ENCODE measurements at places on chromosomes 6 and 20. TPM values are rescaled to one million over a fixed set of nuclear protein-coding genes. Genes with fewer than 3 reads are reported as not detected.
A peak's percentile ranks its signal among the peaks of the same experiment; 100 is the strongest.

DNA sequence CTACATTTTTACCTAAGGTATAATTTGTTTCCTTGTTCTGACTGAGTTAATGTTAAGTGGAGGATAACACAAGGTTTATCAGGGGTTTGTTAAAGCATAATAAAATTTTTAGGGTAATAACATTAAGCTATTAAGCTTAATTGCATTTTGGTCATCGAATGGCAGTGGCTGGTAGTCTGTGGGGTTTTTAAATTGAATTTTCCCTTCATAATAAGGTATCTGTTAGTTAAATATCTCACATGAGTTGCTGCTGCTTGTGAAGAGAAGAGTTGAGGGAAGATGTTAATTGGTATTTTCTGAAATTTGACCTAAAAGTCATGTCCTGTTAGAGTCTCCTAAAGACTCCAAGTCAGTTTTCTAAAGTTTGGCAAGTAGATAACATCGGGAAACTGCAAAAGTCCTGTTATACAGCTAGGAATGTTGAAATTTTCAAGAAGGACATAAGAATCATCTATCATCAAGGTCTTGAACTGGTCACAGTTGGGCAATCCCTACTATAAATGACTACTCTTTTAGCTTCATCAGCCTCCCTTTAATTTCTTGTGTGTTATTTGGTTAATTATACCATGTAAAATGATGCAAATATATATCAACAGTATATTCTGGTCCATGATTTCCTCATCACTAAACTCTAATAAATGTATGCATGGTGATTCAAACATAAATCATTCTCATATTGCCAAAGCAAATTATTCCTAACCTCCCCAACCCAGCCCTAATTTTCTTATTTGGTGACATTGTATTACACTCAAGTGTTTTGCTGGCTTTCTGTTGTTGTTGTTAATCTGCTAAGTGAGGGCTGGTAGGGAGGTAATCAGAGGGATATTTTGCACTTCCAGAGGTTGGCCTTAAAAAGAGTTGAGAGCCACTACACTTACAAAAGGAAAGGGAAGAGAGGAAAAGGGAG is 64.0 kb downstream of the MAP3K5 start:
- DNase-seq: no peak
- no peaks in the 10 kb centered on the region for H3K36me3 ChIP-seq
- H3K27me3 ChIP-seq: no peaks in the 10 kb centered on the region
- H3K4me1 ChIP-seq: peaks cover 26% of the 10 kb centered on the region
- no peak overlapping the region for H3K4me3 ChIP-seq

- H3K27ac ChIP-seq: no peak overlapping the region
- no peaks in the 10 kb centered on the region for H3K27me3 ChIP-seq
- DNase-seq: no peak
Observed at GRCh38 chr6:115415378-115415777, 645.3 kb downstream of the FRK start.

DNA sequence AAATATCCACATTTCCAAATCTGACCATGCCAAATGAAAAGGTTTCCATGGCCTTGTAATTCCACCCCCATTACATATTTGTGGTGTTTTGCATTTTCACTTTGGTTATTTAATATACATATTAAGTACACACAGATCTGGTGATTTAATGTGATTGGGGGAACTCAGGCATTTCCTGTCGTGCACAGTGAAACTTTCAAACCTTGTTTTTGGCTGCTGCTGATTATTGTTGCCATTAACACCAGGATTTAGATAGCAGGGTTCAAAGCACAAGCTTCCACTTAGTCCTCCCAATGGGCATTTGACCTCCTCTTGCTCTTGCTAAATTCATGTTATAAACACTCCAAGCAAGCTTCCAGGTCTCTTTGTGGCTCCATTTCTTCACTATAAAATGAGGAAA is 166.5 kb downstream of the SOBP start:
- no peaks in the 10 kb centered on the region for H3K27me3 ChIP-seq
- no peak overlapping the region for H3K4me3 ChIP-seq
- H3K36me3 ChIP-seq: no peaks in the 10 kb centered on the region

GRCh38 chr6:1797801-1798200 is 188.1 kb downstream of the FOXC1 start:
- no peak for DNase-seq
- no peak overlapping the region for H3K4me3 ChIP-seq
- H3K27me3 ChIP-seq: no peaks in the 10 kb centered on the region

- no peaks in the 10 kb centered on the region for H3K27me3 ChIP-seq
- DNase-seq: no peak
- H3K4me3 ChIP-seq: no peak overlapping the region
- H3K36me3 ChIP-seq: no peaks in the 10 kb centered on the region
- no peaks in the 10 kb centered on the region for H3K4me1 ChIP-seq
Observed at GRCh38 chr20:53795170-53795569, 201.5 kb upstream of the ZNF217 start.

GRCh38 chr6:69865126-69865525 is 1.2 kb upstream of the COL19A1 start:
- no peak overlapping the region for H3K27ac ChIP-seq

- no peak for DNase-seq
- H3K4me3 ChIP-seq: no peak overlapping the region
- H3K4me1 ChIP-seq: no peaks in the 10 kb centered on the region
- H3K27me3 ChIP-seq: no peaks in the 10 kb centered on the region
Observed at GRCh38 chr20:61436283-61436666, 184.2 kb downstream of the CDH4 start.

DNA sequence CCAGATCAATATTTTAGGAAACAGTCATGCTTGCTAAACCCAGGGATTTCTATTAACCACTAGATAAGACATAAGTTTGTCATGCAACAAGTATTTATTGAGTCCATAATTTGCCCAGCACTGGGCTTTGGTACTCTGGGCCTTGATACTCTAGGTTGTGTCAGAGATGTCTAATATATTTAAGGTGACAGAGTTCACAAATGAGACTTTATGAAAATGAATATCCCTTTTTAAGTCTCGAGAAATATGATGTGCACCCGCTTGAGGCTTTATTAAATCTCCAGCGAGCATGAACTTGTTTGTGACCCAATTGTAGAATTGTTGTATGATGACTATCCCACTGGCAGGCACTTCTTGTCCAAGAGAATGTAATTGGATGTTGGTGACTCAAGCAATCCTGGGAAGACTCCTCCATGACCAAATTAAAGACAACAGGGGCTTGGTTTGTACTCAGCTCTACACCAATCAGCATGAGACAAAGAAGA is 109.2 kb downstream of the ESR1 start:
- H3K4me3 ChIP-seq: no peak overlapping the region
- no peak overlapping the region for H3K27ac ChIP-seq
- H3K4me1 ChIP-seq: no peaks in the 10 kb centered on the region
- no peak for DNase-seq

DNA sequence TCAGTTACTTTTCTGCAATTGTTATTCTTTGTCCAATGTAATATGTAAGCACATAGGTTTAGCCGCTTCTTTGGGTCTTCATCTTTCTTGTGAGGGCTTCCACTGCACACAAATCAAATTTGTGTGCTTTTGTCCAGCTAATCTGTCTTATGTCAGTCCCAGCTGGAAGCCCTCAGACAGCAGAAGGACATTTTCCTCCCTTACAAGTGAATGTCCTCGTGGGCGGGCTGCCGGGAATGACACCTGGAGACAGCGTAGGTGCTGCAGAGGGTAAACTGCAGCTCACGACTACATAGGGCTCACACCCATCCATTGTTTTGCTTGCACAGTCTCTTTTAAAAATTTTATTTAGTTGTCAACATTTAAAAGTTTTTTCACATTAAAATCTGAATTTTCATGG is 24.6 kb upstream of the PPP1R14C start:
- H3K27ac ChIP-seq: no peak overlapping the region
- no peaks in the 10 kb centered on the region for H3K36me3 ChIP-seq
- H3K4me1 ChIP-seq: no peaks in the 10 kb centered on the region
- DNase-seq: no peak
- no peaks in the 10 kb centered on the region for H3K27me3 ChIP-seq

GRCh38 chr20:25032065-25032477 is 25.9 kb downstream of the ACSS1 start:
- H3K27ac ChIP-seq: no peak overlapping the region
- peaks cover 9% of the 10 kb centered on the region for H3K36me3 ChIP-seq
- DNase-seq: no peak
- H3K27me3 ChIP-seq: no peaks in the 10 kb centered on the region

DNA sequence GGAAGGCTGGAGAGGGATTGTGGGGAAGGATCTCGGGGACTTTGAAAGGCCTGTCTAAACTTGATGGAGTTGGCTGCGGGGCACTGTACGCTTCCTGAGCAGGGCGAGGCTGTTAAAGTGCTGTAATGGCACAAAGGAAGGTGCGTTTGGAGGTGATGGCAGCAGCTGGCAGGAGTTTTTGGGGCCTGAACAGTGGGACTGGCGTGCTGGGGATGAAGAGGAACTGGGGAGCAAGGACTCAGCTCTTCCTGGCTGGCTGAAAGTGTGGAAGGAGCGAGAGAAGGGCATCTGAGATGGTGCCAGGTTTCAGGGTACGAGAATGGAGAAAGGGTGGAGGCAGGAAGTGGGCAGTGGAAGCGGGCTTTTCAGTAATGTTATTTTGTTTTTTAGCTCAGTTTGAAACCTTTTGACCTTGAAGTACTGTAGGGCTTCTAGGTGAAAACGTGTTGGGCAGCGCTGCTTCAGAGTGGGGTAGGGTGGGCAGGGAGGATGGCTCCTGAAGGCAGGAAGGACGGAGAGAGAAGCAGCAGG is 8.0 kb downstream of the TMEM181 start:
- H3K27ac ChIP-seq: peak overlapping the region; percentile 50
- H3K36me3 ChIP-seq: peaks cover 12% of the 10 kb centered on the region
- H3K4me3 ChIP-seq: no peak overlapping the region
- peaks cover 79% of the 10 kb centered on the region for H3K4me1 ChIP-seq

- DNase-seq: no peak
- H3K36me3 ChIP-seq: no peaks in the 10 kb centered on the region
- no peak overlapping the region for H3K27ac ChIP-seq
- no peaks in the 10 kb centered on the region for H3K4me1 ChIP-seq
- no peak overlapping the region for H3K4me3 ChIP-seq
Observed at GRCh38 chr6:38822963-38823362, 107.9 kb downstream of the DNAH8 start.

- H3K27ac ChIP-seq: no peak overlapping the region
- no peak for DNase-seq
- H3K36me3 ChIP-seq: no peaks in the 10 kb centered on the region
- peaks cover 11% of the 10 kb centered on the region for H3K4me1 ChIP-seq
- H3K27me3 ChIP-seq: peaks cover 13% of the 10 kb centered on the region
Observed at GRCh38 chr20:10219993-10220750, 1.5 kb downstream of the SNAP25 start.

GRCh38 chr6:170552765-170553533 is at the start of gene PSMB1:
PSMB1 (minus strand) TSS chr6:170553307; CDS start chr6:170553242, 65 bp downstream.
- H3K27me3 ChIP-seq: no peaks in the 10 kb centered on the region
- H3K4me3 ChIP-seq: peak within 1 kb of the TSS; percentile 85
- peak; percentile 71 for DNase-seq
- peak within 1 kb of the TSS; percentile 94 for H3K27ac ChIP-seq

GRCh38 chr6:11223286-11223864 is 9.1 kb downstream of the NEDD9 start:
- no peak for DNase-seq
- H3K27ac ChIP-seq: peak overlapping the region; percentile 43
- H3K4me3 ChIP-seq: no peak overlapping the region
- H3K36me3 ChIP-seq: no peaks in the 10 kb centered on the region
- H3K4me1 ChIP-seq: peaks cover 49% of the 10 kb centered on the region

- no peak overlapping the region for H3K27ac ChIP-seq
- H3K27me3 ChIP-seq: no peaks in the 10 kb centered on the region
- H3K4me3 ChIP-seq: no peak overlapping the region
Observed at GRCh38 chr6:115575285-115575684, 485.4 kb downstream of the FRK start.

- no peak for DNase-seq
- H3K27me3 ChIP-seq: peaks cover 48% of the 10 kb centered on the region
- no peaks in the 10 kb centered on the region for H3K36me3 ChIP-seq
- no peak overlapping the region for H3K27ac ChIP-seq
Observed at GRCh38 chr20:46252352-46253091, 55.8 kb downstream of the CDH22 start.

- H3K4me1 ChIP-seq: no peaks in the 10 kb centered on the region
- no peak overlapping the region for H3K4me3 ChIP-seq
- no peaks in the 10 kb centered on the region for H3K36me3 ChIP-seq
- H3K27me3 ChIP-seq: no peaks in the 10 kb centered on the region
Observed at GRCh38 chr6:146339716-146340115, 203.9 kb upstream of the RAB32 start.

- no peak overlapping the region for H3K4me3 ChIP-seq
- DNase-seq: no peak
- H3K27me3 ChIP-seq: peaks cover 4% of the 10 kb centered on the region
- H3K36me3 ChIP-seq: peaks cover 24% of the 10 kb centered on the region
- peaks cover 47% of the 10 kb centered on the region for H3K4me1 ChIP-seq
Observed at GRCh38 chr6:30071081-30071818, 4.3 kb downstream of the PPP1R11 start.

DNA sequence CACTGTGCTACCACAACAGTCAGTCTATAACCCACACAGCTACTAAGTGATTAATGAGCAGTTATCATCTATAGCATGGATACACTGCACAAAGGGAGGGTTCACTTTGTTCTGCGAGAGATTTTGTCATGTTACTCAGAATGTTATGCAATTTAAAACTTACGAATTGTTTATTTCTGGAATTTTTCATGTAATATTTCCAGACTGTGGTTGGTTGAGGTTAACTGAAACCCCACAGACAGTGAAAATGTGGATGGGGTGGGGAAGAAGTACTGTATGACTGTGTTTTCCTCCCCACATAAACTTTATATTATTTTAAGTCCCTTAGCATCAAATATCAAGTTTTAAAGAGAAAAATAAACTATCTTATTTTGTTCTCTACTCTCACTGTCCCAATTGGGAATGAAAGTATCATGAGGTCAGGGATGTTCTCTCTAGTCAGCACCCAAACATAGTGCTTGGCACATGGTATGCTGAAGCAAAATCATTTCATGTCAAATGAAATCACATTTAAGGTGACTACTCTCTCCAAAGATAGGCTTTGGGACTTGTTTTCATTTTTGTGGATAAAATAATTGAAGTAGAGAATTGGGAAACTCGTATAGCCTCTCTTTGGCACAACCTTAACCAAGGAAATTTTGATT is 25.4 kb downstream of the DOP1A start:
- DNase-seq: no peak
- no peak overlapping the region for H3K27ac ChIP-seq
- H3K4me1 ChIP-seq: no peaks in the 10 kb centered on the region
- no peaks in the 10 kb centered on the region for H3K27me3 ChIP-seq

GRCh38 chr6:156883497-156884252 is 106.5 kb downstream of the ARID1B start:
- H3K4me1 ChIP-seq: peaks cover 72% of the 10 kb centered on the region
- H3K27me3 ChIP-seq: no peaks in the 10 kb centered on the region
- no peaks in the 10 kb centered on the region for H3K36me3 ChIP-seq
- no peak overlapping the region for H3K4me3 ChIP-seq

- no peak for DNase-seq
- H3K27ac ChIP-seq: no peak overlapping the region
- H3K4me1 ChIP-seq: no peaks in the 10 kb centered on the region
- H3K36me3 ChIP-seq: no peaks in the 10 kb centered on the region
- no peaks in the 10 kb centered on the region for H3K27me3 ChIP-seq
Observed at GRCh38 chr20:40575851-40576250, 113.2 kb downstream of the MAFB start.

- no peaks in the 10 kb centered on the region for H3K4me1 ChIP-seq
- no peak for DNase-seq
- no peak overlapping the region for H3K27ac ChIP-seq
- no peak overlapping the region for H3K4me3 ChIP-seq
- H3K27me3 ChIP-seq: no peaks in the 10 kb centered on the region
Observed at GRCh38 chr6:147603392-147604081, 95.0 kb downstream of the SAMD5 start.

DNAH8 gene
- total RNA-seq: 0.09 TPM

MUC22 gene
- total RNA-seq: not detected

MAFB gene
- 2.6 TPM for total RNA-seq

AIF1 gene
- total RNA-seq: 5.2 TPM

SOBP gene
- not detected for total RNA-seq

NCR2 gene
- total RNA-seq: not detected

PPP1R14C gene
- not detected for total RNA-seq

TSBP1 gene
- not detected for total RNA-seq

FAM50B gene
- 15.0 TPM for total RNA-seq
